ENCODE measurements at places on chromosomes 1 and 21.

- DNase-seq: no peak
These were observed 18.6 kb downstream of the TAL1 start for GRCh38 chr1:47213230-47213963.

DNA sequence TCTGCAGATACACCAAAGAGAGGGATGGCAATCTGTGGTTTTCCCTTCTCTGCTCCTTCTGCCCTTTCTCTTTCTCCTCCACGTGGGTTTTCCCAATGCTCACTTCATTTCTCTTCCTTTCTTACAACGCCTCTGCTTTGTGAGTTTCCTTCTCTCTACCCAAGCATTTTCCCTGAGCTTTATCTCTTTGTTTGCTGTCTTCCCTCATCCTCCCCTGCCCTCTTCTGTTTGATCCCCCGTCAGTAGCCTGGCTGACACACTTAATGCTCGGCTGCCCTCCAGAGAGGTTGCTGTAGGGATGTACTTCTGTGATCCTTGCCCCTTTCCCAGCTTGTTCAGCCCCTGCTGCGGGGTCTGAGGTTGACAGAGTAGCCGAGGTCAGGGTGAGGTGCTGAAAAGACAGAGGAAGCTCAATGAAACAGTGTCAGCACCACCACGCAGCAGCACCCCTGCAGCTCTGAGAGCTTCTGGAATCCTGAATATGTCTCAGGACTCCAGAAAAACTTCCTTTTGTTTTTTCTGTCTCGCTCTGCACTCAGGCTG, 6.0 kb downstream of the EDARADD start:
- no peak for DNase-seq

- DNase-seq: no peak
These were observed 37.4 kb downstream of the PRKACB start for GRCh38 chr1:84181350-84182005.

DNA sequence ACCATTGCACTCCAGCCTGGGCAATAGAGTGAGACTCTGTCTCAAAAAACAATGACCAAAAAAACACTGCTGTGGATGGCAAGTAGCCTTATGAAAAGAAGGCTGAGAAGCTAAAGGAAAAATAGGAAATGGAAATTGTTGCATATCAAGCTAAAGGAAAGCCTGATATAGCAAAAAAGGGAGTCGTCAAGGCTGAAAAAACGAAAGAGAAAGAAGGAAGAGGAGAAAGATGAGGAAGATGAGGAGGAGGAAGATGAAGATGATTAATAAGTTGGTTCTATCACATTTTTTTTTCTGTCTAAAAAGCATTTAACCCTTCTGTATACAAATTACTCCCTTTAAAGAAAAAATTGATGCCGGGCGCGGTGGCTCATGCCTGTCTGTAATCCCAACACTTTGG, 10.2 kb upstream of the PRDX1 start:
- no peak for DNase-seq

GRCh38 chr1:7469255-7469938, 301.7 kb upstream of the VAMP3 start:
- DNase-seq: no peak

DNA sequence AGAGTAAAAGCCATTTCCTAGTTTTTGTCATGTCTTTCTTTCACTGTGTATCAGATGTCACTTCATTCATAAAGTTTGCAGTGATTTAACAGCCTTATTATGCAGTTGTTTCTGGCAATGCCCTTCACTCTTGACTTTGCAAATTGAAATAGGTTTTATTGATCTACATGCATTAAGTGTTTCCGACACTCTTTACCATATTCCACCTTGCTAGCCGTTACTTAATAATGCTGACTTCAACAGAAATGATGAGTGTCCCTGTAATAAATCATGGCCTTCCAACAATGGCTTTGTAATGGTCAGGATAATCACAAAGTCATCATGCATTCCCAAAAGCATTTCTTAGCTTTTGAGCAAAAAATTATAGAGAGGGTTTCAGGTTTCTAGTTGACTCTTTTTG, 236.8 kb upstream of the FMN2 start:
- no peak for DNase-seq

- no peak for DNase-seq
These were observed 331.6 kb upstream of the DUSP10 start for GRCh38 chr1:222073307-222073995.

DNA sequence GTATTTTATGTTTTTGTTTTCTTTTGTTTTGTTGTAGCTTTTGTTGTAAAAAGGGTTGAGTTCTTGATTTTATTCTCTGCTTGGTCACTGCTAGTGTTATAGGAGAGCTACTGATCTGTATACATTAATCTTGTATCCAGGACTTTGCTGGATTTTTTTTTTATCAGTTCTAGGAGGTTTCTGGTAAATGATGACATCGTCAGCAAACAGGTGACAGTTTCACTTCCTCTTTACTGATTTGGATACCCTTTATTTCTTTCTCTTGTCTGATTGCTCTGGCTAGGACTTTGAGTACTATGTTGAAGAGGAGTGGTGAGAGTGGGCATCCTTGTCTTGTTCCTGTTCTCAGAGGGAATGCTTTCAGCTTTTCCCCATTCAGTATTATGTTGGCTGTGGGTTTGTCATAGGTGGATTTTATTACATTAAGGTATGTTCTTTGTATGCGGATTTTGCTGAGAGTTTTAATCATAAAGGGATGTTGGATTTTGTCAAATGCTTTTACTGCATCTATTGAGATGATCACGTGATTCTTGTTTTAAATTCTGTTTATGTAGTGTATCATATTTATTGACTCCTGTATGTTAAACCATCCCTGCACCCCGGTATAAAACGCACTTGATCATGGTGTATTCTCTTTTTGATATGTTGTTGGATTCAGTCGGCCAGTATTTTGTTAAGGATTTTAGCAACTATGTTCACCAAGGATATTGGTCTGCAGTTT, 905.7 kb downstream of the LTN1 start:
- DNase-seq: peak; percentile 50

DNA sequence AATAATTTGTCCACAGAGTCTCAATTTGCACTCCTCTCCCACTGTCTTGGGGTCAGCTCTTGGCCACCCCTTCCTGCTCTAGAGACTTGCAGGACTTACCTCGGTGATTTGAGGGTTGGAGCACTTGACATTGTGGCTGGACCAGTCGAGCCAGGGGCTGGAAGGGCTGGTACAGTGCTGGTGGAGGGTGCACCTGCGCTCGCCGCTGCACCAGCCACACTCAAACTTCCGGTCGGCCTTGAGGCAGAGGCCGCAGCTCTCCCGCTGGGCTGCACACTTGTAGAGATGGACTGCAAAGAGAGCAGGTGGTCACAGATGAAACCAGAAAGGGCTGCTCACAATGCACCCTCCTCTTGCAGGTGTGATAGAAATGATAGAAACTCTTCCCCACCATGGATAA, 165.0 kb downstream of the PLXNA2 start:
- no peak for DNase-seq

DNA sequence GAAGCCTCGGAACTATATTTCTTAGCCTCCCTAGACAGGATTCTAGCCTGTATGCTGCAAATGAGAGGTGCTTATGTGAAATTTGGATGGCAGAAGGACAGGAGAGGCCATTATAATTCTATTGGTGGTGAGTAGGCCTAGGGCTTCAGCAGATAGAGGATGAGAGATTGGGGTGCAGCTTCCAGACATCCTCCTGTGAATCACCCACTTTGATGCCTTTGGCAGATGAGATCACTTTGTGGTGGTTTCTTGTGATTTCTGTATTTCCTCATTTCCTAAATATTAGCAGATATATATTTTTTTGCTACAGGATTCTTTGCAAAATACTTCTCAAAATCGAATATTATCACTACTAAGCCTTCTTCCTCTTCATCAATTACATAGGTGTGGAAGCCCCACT, 37.3 kb downstream of the MFSD2A start:
- DNase-seq: no peak

DNA sequence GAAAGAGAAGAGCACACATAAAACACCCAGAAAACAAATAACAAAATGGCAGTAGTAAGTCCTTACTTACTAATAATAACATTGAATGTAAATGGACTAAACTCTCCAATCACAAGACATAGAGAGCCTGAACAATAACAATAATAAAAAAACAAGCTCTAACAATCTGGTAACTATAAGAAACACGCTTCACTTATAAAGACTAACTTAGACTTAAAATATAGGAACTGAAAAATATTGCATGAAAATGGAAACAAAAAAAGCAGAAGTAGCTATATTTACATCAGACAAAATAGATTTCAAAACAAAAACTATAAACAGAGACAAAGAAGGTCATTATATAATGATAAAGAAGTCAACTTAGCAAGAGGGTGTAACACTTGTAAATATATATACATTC, 83.1 kb upstream of the LYPLAL1 start:
- peak; percentile 25 for DNase-seq

DNA sequence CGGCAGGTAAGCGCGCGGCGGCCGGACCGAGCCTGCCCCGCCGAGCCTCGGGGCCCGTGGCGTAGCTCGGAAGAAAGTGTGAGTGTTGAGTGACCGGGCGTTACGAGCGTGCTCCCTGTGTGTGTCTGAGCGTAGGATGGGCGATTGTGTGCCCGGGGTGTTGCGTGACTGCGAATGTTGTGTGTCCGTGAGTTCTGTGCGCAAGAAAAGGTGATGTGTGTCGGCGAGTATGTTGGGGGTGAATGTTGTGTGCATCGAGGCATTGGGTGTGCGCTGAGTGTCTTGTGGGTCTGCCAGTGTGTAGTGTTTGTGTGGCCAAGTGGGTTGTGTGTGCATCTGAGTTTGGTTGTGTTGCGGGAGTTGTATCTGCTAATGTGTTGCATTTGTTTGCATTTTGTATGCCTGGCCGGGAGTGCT, 398 bp downstream of the PTPRU start:
- DNase-seq: no peak

DNA sequence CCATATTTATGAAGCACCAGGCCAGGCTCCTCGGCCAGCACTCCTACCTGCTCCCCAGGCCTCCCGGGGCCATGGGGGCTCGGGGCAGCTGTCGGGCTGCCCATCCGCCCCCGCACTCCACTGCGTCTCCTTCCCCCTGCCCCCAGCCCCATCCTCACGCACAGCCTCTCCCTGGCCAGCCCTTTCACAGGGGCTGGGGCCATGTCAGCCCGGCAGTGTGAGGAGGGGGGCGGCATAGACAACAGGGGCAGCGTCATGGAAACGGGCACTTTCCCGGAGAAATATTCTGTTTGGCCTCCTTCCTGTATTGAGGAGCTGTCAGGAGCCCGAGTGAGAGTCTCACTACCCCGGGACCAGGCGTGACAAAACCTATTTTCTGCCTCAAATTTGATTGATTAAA, 87.3 kb downstream of the CASZ1 start:
- DNase-seq: no peak

GRCh38 chr1:169259816-169260215, 107.8 kb downstream of the NME7 start:
- no peak for DNase-seq

DNA sequence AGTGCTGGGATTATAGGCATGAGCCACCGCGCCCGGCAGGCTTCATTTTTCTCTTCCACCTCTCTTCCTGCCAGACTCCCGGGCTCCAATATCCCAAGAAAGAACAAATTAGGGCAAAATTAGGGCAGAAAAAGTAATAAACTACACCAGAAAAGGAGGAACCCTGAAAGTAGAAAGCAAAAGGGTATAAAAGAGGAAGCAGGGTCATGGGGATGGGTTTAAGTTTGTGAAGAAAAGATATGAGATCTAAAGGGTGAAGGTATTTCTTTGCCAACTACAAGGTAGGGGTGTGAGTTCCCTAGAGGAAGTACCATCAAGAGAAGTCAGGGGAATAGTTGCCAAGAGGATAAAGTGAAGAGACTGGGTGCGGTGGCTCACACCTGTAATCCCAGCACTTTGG, 9.9 kb downstream of the PTPN22 start:
- DNase-seq: no peak

DNA sequence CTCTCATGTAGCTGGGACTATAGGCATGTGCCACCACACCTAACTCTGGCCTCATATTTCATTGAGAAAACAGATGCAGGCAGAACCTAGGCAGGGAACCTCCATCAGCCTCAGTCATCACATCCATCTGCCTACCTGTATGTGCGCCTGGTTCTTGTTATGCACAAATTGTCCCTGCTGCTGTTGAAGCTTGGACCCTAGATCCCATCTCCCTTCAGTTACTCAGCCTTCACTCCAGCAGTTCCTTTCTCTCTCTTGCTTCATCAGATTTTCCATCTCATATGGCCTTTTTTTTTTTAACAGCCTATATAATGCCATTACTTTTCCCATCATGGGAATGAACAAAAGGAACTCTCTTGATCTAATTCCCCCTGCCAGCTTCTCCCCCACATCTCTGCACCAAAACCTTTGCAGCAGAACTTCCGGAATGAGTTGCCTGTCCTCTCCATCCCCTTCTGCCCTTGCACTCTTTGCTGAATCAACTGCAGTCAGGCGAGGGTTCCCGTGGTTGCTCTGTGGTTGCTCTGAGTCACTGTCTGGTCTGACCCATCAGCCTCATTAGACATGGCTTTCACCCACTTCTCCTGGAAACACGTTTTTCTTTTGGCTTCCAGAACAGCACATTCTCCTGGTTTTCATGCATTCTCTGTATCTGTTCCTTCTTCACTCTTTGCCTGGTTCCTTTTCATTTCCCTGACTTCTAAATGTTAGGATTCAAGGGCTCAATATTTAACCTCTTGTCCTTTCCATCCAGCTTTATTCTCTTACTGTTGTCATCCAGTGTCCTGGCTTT, 41.5 kb downstream of the UBE4B start:
- peak; percentile 34 for DNase-seq

GRCh38 chr1:156813750-156814570, 2.7 kb downstream of the SH2D2A start:
- peak; percentile 67 for DNase-seq

GRCh38 chr1:39960431-39960958, 5.5 kb downstream of the MFSD2A start:
- peak; percentile 65 for DNase-seq

GRCh38 chr1:36846357-36846756, 188.0 kb downstream of the GRIK3 start:
- no peak for DNase-seq

- DNase-seq: no peak
These were observed 49.0 kb downstream of the RAB3B start for GRCh38 chr1:51941528-51941927.

DNA sequence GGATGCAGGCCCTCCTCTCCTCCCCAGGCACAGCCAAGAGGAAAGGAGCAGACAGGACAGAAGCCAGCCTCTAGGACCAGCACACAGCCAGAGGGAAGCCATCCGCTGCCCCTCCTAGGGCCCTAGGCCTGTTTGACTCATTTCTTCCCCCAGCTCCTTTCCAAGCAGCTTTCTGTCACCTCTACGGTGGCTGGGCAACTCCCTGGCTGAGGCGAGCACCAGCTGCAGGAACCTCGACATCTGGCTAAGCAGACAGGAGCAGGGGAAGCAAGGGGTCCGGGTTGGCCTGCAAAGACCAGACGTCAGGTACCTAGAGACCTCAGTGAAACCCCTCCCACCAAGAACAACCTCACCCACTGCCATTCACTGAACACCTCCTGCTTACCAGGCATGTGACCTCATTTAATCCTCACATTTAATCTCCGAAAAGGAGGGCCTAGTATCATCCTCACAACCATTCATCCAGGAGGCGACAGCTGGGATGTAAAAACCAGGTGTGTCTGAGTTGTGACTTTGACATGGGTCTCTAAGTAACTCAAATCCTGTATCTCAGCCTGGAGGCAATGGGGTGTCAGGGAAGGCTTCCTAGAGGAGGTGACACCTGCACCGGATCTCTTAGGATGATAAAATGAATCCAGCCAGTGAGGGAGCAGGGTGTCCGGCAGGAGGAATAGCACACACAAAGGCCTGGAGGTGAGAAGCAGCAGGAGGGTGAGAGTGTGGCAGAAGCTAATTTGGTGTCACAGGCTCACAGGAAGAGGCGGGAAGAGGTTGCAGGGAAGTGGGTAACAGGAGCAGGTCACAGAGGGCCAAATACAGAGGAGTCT, 5.9 kb downstream of the LRP8 start:
- DNase-seq: no peak

Data from MM.1S (cell line).